ENCODE measurements at places on chromosomes 16 and 17. TPM values are rescaled to one million over a fixed set of nuclear protein-coding genes. Genes with fewer than 3 reads are reported as not detected.

DNA sequence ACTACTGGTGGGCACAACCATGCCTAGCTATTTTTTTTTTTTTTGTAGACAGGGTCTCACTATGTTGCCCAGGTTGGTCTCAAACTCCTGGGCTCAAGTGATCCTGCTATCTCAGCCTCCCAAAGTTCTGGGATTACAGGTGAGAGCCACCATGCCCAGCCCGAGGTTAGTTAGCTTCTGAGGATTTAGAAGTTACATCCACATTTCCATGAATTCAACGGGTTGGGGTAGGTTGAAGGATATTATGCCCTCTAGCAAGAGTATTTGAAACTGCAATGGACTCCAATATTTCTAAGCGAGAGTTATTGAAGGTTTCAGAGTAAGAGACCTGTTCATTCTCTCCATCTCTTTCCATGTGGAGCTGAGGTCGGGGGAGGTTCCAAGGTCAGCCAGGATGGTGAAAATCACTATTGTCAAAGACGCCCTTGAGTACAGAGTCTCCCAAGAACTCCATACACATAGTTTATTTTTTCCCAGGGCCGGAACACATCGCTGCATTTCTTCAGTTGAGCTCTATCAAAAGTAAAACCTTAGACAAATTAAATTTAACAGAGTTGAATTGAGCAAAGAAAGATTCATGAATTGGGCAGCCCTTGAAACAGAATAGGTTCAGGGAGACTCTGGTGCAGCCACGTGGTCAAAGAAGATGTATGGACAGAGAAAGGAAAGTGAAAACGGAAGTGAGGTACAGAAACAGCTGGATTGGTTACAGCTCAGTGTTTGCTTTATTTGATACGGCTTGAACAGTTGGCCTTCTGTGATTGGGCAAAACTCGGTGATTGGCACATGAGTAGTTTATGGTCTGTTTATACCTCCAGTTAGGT is 19.0 kb upstream of the ITPRIPL2 start:
- DNase-seq: no peak

DNA sequence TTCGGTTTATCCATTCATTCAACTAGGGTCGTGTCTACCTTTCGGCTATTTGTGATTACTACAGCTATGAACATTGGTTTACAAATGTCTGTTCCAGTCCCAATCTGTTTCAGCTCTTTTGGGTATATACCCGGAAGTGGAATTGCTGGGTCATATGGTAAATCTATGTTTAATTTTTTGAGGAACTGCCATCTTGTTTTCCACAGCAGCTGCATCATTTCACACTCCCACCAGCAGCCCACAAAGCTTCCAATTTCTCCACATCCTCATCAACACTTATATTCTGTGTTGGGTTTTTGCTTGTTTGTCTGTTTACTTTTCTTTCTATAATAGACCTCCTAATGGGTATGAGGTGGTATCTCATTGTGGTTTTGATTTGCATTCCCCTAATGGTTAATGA is 48.7 kb upstream of the GINS3 start:
- no peak for DNase-seq

GRCh38 chr17:47203984-47204721 is 5.0 kb upstream of the MYL4 start:
- no peak for DNase-seq

GRCh38 chr16:87698676-87699199 is 67.0 kb downstream of the KLHDC4 start:
- DNase-seq: no peak

GRCh38 chr17:8846768-8847211 is 20.7 kb downstream of the PIK3R6 start:
- DNase-seq: no peak

GRCh38 chr17:77405867-77406732 is 265.3 kb downstream of the SEC14L1 start:
- no peak for DNase-seq

DNA sequence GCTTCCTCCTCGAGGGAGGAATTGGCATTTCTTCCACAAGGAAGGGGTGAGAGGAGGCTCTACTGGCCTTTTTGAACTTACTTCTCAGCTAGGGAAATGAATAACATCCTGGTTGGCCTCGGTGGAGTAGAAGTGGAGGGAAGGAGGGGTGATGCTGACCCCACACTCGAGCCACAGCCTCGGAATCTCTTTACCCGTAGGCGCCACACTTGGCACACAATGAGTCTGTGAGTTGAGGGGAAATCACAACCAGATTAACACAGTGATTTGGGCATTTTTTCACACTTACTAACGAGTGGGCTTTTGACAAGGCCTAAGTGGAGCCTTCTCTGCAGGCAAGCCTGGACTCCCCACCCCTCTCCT is 47.3 kb upstream of the TBX2 start:
- DNase-seq: no peak

- no peak for DNase-seq
Measured at GRCh38 chr16:56102906-56103305, 88.4 kb upstream of the GNAO1 start.

DNA sequence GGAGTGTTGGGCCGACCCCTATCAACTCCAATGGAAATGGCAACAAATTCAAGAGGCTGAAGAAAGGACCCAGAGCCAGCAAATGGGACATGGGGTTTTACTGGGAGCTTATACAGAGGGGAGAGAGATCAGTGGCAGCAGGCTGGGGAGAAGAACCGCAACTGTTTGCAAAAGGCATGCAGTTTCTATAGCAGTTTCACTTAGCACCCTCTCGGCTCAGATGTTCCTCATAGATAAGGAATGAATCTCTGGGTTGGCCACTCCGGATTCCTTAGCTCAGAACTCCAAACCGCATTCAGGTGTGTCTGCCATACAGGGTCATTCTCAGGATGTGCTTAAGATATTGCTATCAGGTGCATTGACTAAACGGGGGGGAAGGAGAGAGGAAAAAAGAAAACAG is 71.1 kb upstream of the RPL38 start:
- DNase-seq: no peak

DNA sequence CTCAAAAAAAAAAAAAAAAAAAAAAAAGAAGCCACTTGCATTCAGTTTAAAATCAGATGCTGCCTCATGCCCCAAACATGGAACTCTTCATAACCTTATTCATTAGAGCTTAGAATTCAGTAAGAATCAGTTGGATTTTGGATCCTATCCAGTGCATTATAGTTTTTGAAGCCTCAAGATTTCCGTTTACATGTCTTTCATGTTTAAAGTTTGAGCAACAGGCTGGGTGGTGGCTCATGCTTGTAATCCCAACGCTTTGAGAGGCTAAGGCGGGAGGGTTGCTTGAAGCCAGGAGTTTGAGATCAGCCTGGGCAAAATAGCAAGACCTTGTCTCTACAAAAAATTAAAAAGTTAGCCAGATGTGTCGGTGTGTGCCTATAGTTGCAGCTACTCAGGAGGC is 55.0 kb downstream of the SNTB2 start:
- DNase-seq: no peak

- no peak for DNase-seq
Measured at GRCh38 chr16:77387815-77388209, 47.0 kb downstream of the ADAMTS18 start.

GRCh38 chr16:75272097-75272551 is 20.7 kb upstream of the BCAR1 start:
- DNase-seq: no peak

DNA sequence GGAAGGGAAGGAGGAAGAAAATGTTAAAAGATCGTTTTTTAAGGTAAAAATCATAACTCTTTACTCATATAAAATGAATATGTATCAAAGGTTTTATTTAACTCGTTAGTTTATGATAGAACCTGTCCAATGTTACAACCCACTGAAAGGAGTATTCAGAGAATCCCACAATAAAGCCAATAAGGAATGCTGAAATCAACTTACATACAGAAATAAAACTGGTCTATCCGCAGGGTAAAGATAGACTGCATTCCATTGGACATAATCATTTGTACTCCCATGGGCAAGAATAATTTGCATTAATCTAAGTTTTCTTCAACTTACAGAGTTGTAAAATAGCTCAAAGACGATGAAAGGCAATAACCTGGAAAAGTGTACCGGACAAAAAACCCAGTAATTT is 17.9 kb upstream of the BEAN1 start:
- no peak for DNase-seq

GRCh38 chr17:75366432-75366831 is 39.0 kb downstream of the GRB2 start:
- no peak for DNase-seq

DNA sequence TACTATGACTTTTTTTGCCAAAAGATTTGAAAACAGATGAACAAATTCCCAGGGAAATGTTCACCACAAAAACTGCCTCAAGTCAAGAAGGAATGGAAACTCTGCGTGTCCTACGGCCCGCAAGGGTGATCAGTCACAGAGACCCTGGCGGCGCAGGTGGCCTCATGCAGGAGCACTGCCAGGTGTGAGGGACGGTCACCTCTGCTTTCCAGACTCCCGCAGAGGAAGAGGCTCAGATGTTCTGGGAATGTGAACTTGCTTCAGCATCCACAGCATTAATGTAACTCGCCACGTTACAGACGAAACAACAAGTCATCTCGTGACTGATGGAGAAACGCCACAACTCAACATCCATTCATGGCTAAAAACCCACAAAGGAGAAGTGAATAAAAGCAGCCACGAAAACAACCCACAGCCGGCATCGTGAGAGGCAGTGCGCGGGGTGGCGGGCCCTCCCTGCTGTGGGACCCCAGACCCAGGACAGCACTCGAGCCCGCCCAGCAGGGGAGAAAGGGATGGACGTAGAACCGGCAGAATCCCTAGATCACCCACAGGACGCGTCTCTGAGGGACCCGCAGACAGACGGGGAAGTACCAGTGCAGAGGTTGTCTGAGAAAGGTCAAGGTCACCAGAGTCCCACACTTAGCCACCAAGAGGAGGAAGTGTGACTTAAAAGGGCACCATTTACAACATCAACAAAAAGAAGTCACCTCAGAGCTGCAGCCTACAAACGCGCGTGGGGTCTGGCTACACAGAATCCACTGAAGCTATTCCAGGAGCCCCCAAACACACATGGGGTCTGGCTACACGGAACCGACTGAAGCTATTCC is 76.9 kb upstream of the GNG13 start:
- no peak for DNase-seq

DNA sequence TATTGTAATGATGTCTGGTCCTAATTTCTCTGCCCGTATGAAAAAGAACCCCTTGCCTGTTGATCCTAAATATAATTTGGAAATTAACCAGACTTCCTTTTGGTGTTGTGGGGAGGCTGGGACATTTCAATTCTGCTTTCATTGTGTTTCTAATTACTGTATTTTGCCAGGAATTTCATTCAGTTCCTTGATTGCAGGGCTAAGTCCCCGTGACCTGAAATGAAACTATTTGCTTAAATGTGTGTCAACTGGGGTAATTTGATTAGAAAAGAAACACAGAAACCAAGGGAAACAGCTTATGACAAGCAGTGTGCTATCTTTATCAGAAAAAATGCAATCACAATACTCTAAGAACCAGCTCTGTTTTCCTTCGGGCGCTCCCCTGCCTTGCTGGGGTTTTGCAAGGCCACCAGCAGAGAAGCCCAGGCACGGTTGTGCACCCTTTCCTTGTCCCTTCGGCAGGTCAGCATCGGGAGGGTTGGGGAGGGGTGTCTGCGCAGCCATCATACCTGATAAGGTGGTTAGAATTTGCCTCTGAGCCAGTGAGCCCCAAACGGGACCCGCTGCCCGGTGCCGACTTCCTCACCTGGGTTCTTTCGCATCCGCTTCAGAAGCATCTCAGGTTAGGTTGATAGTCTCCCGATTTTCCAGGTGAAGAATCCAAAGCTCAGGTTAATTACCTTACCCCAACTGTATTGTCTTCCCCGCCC is 19.4 kb downstream of the KLHL36 start:
- DNase-seq: no peak

GRCh38 chr16:85276721-85277120 is 164.4 kb upstream of the CIBAR2 start:
- no peak for DNase-seq

DNA sequence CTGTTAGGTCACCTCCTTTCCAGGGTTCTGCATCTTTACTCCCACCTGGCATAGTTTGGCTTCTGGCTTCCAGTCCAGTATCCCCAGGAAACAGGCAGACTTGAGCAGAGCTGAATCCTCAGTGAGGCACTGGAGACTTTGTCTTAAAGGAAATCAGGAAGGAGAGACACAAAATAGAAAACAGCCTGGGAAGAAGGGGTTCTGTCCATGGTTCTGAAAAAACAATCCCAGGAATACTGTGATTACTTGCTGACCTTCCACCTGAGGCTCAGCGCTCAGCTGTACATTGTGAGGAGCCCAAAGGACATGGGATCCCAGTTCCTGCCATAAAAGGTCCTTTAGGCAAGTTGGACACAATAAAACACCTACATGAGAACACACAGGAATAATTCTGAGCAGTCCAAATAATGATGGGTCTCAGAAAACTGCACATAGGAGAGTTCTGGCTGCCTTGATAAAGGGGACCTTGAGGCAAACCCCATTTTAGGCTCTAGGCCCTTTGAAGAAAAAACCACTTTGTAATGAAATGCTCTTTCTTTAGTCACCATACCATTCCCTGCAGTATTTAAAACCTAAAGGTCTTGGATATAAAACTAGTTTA is 81.4 kb upstream of the CRHR1 start:
- no peak for DNase-seq

- DNase-seq: peak; percentile 70
Measured at GRCh38 chr17:45145035-45145389, 3.3 kb upstream of the HEXIM1 start.

- DNase-seq: peak; percentile 96
Measured at GRCh38 chr16:29745853-29746345, at the start of gene C16orf54. Gene C16orf54 (minus strand): TSS chr16:29745990. CDS start chr16:29744951, 1,039 bp downstream.

DNA sequence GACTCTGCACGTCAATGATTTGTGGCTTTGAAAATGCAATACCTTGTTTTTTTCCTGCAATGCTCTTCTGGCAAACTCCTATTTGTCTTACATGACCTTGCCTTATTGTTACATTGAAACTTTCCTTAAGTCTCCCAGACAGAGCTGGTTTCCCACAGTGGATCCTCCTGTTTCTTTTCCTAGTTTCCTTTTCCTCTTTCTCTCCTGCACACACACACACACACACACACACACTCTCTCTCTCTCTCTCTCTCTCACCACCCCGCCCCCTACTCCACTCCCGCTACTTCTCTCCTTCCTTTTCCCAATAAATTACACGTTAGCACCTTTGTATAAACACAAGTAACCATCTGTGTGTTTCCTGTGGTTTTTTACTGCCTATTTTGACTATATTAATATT is 2.3 kb downstream of the ORC6 start:
- no peak for DNase-seq

DNA sequence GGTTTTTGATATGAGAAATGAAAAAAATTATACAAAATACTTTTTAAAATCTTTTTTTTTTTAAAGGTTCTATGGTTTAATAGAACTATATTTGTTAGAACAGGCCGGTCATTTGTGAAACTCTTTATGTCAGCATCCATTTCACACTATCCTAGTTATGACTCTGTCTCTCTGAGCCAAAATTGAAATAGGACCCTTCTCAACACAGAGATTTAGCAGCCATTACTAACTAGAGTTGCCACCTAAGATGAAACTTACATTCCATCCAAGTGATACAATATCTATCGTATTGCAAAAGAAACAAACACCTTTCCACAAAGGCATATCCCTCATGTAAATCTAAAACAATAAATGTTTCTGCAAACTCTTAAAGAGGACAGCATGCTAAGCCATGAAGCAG is 249.8 kb downstream of the CDH11 start:
- DNase-seq: no peak

TPSAB1 gene
- total RNA-seq: 4.1 TPM

PERCC1 gene
- not detected for total RNA-seq

SARM1 gene
- total RNA-seq: 10.4 TPM

SNRNP25 gene
- 45.6 TPM for total RNA-seq

OTOP2 gene
- not detected for total RNA-seq

KRTAP4-5 gene
- total RNA-seq: not detected

SCNN1G gene
- not detected for total RNA-seq

RTN4RL1 gene
- total RNA-seq: 0.32 TPM

CHMP6 gene
- total RNA-seq: 21.7 TPM
